Fibroblast of pulmonary artery (primary cell): ENCODE measurements at places on chromosomes 3 and 15.

DNA sequence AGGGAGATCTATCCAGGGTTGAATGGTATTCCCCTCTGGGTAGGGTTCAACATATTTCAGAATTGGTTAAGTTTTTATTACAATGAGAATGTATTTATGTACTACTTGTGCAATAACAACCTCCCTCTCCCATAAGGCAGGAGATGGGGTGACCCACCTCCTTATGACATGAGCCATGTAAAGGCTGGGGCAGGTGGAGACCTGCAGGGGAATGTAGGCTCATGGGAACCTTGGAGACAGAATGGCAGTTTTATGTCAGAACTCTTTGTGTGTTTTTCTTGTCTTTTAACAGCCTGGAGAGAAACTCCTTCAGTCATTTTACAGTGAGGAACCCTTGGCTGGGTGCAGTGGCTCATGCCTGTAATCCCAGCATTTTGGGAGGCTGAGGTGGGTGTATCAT, 24.6 kb upstream of the INSYN1 start:
- DNase-seq: no peak

DNA sequence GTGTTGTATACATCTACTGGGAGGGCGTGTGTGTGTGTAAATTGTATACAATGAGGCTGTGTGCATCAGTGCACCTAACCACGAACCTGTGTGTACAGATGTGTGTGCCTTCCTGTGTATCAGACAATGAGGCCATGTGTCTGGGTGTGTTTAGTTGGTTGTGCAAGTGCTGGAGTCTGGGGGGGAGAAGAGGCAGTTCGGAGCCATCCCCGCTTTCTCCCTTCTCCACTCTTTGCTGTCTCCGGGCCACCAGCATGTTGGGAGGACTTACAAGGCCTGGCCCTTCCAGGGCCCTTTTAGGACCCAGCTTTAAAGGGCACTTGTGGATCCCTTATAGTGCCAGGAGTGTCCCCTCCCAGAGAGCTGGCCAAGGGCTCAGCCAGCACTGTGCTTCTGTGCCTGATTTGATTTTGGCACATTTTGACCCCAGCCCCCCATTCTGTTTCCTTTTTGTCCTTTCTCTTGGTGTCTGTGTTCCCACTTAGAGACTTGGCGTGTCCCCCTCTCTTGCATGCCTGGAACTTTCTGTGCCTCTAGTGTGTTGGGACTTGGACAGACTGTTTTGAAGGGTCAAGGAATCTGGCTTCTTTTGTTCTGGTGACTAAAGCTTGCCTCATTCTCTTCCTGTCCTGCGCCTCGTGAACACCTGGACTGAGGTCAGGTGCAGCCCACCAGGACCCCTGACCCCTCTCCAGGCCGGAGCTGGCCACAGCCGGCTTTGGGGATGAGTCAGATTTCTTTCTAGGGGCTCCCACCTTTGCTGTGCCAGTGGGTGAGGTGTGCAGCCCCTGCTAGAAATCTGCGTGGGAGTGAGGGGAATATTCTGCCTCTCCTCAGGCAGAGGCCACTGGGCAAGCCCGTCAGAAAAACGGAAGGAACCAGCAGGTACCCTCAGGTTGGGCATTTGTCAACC, 1.5 kb downstream of the CTDSPL start:
- no peak for DNase-seq

GRCh38 chr15:31448635-31448979, 122.0 kb downstream of the KLF13 start:
- no peak for DNase-seq

DNA sequence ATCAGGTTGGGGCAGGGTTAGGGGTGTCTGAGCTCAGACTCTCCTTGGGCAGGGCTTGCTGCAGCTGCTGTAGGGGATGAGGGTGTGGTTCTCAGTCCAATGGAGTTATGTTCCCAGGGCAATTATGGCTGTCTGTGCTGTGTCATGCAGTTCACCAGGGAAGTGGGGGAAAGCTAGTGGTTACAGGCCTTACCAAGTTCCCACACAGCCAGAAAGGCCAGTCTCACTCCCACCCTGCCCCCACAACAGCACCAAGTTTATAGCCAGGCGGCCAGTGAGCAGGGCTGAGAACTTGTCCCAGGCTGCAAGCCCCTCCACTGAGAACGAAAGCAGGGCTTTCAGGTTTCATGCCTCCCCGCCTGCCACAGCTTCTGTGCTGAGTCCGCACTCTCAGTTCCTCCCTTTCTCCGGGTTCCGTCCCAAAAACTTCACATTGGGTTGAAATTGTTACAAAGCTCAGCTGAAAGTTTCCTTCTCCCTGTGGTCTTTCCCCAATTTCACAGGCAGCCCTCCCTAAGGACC, 19.6 kb upstream of the CPOX start:
- DNase-seq: no peak

DNA sequence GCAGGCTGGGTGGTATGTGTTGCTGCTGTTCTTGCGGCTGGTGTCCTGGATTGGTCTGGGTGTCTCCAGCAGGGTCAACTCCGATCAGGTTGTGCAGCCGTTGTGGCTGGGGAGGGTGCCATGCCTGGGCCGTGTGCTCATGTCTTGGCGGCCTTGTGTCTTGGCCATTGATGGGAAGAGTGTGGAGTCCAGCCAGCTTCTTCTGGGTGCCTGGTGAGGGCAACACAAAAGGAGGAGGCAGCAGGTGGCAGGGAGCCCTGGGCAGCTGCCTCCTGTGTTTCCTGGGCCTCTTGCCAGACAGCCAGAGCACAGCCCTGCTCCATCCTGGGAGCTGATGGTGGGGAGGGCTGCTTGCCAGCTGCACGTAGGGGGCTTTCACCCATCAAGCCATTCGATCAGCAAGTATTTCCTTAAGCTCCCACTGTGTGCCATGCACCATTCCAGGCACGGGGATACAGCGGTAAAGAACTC, 4.3 kb downstream of the CHAC1 start:
- DNase-seq: no peak

GRCh38 chr3:49009396-49009795, 2.2 kb downstream of the WDR6 start:
- DNase-seq: no peak

- no peak for DNase-seq
Observed at GRCh38 chr15:41934843-41935242, 37.5 kb downstream of the EHD4 start.

DNA sequence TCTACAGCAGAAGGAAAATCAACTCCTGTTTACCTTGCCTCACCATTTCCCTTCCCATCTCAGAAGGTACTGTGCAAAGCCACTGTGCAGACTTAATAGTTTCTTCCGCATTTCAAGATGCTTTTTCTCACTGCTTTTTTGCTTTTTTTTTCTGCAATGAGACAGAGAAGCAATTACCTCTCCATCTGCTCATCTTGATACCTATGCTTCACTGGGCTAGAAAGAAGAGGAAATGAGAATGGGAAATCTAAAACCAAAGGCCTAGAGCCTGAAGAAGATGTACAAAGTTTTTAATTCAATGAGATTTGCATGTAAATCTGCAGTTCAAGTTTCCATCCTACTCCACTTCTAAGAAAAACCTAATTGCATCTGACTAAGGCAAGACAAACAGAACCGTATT, 238.1 kb upstream of the SETMAR start:
- no peak for DNase-seq

- peak; percentile 2 for DNase-seq
Observed at GRCh38 chr3:109353057-109353456, 15.7 kb upstream of the DPPA4 start.

GRCh38 chr3:109131276-109131675, 5.2 kb upstream of the C3orf85 start:
- DNase-seq: no peak

DNA sequence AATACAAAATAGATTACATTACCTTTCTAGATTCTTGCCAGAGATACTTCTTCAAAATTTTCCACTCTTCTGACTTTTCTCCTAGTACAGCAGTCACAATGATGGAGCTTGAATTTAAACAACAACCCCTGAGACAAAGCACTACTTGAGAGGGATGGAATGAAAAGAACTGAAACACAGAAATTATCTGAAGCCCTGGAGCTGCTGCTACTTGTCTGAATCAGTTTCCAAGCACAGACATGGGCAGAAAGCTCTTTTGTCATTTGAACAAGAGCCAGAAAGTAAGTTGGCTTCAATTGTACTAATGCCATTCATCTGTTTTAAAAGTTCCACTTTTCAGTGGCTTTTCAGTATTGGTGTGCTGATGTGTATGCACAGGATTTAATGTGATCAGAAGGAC, 718.5 kb upstream of the ARPP21 start:
- no peak for DNase-seq

GRCh38 chr15:52006702-52007340, 12.2 kb upstream of the MAPK6 start:
- DNase-seq: no peak

DNA sequence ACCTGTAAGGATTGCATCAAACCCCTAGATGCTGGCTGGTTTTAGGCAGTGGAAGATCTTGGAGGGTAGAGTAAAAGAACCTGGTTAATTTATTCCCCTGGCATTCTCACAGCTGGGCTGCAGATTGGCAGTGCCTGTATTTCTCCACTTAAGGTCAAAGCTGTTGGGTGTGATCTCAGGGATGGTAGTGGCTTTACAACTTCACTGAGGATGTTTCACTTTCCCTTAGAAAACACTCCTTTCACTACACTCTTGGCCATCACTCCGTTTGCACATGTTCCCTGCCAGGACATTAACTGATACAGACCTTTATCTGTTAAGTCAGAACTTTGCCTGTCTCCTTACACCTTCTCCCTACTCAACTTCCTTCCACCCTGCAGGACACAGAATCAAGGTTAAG, 779.1 kb upstream of the SEMA6D start:
- DNase-seq: no peak

GRCh38 chr3:63910891-63911290, 1.3 kb downstream of the SCAANT1 start:
- DNase-seq: no peak

- DNase-seq: no peak
Observed at GRCh38 chr15:92499731-92500530, 106.2 kb downstream of the ST8SIA2 start.

- DNase-seq: no peak
Observed at GRCh38 chr3:108528459-108529252, 18.3 kb upstream of the MYH15 start.

- DNase-seq: no peak
Observed at GRCh38 chr15:52800828-52801747, 11.0 kb upstream of the ONECUT1 start.
